ENCODE measurements at places on chromosomes 6 and 20. TPM values are rescaled to one million over a fixed set of nuclear protein-coding genes. Genes with fewer than 3 reads are reported as not detected.

The TRMT6 gene
- total RNA-seq, result 38.5 TPM

GRCh38 chr6:104789770-104790190, 69.9 kb downstream of the HACE1 start:
- no peak for DNase-seq

- no peak for DNase-seq
Observed at GRCh38 chr6:20861481-20861880, 327.2 kb downstream of the CDKAL1 start.

- no peak for DNase-seq
Observed at GRCh38 chr6:39188571-39188970, 40.7 kb downstream of the KCNK5 start.

DNA sequence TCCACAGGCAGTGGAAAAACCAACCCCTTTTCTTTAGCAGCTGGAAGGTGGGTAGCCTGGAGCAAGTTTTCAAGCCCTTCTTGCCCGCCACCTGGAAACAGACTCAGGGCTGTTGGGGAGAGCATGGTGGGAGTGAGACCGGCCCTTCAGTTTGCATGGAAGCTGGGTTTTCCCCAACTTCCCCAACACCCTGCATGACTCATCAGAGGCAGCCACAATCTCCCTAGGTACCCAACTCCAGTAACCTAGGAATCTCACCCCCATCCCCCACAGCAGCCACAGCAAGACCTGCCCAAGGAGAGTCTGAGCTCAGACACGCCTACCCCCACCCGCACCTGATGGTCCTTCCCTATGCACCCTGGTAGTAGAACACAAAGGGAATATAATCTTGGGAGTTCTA, 86.3 kb upstream of the IRAK1BP1 start:
- no peak for DNase-seq

DNA sequence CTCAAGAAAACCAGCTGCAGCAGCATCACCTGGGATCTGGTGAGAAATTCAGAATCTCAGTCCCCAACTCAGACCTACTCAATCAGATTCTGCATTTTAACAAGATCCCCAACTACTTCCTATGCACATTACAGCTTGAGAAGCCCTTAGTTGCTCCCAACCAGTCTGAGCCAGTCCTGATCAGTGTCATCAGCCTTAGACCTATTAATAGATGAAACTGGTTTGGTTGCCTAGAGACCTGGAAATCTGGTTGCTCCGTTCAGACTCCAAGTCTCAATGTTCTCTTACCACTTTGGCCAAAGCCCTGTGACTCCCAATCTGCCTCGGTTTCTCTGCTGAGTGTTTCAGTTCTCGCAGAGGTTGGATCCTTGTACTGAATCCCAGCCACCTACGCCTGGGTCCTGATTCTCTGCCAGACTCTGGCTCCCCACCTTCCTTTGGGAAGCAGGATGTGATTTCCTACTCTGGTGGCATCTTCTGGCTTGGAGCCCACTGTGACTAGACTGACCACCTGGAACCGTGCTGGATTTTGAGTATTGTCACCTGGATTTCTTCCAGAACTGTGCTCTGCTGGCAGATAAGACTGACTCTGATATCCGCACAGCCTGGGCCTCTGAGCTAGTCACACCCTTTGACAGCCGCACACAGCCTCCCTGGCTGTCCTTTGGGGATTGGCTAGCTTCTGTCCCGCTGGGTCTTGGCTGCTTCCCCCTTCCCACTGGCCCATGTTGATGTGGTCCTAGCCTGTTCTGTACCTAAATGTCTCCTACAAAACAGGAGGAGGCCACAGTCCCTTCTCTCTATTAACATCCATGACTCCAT, 20.3 kb upstream of the ATXN1 start:
- DNase-seq, result no peak

DNA sequence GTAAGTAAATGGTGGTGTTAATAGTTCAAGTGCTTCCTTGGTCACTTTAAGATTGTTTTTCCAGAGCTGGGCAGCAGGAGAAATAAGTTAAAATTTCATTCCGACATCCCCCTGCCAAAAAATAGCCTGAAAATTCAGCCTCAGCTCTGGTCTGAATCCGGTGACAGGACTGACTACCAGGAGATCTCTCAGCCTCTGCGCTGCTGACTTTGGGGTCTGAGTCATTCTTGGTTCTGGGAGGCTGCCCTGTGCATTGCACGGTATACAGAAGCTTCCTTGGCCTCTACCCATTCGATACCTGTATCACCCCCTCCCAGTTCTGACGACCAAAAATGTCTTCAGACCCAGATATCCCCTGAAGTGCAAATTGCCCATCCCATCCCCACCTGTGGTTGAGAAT, 36.3 kb upstream of the TFAP2C start:
- no peak for DNase-seq

DNA sequence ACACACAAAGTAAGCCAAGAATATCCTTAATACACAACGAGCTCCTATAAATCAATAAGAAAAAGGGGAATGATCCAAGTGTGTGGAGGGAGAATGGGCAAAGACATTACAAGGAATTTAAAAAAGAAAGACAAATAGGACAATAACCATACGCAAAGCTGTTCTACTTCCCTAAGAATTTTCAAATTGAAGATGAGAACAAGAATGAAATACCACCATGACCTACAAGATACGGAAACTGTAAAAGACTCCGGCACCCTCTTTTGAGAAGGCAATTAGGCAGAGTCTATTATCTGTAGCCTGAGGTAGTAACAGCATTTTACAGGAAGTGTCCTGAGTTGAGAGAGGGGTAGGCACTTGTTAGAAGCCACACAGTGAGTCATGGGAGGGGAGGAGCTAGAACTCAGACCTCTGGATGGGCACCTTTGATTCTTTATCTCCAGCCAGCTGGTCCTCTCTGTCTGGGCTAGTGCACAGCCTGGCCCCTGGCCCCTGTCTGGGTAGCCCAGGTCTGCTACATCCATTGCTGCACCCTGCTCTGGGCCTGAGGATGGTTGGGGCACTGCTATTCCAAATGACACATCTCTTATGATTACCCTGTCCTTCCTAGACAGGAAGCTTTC, 15.3 kb downstream of the RSPO4 start:
- no peak for DNase-seq

- no peak for DNase-seq
Observed at GRCh38 chr6:168248148-168248620, 71.4 kb downstream of the DACT2 start.

DNA sequence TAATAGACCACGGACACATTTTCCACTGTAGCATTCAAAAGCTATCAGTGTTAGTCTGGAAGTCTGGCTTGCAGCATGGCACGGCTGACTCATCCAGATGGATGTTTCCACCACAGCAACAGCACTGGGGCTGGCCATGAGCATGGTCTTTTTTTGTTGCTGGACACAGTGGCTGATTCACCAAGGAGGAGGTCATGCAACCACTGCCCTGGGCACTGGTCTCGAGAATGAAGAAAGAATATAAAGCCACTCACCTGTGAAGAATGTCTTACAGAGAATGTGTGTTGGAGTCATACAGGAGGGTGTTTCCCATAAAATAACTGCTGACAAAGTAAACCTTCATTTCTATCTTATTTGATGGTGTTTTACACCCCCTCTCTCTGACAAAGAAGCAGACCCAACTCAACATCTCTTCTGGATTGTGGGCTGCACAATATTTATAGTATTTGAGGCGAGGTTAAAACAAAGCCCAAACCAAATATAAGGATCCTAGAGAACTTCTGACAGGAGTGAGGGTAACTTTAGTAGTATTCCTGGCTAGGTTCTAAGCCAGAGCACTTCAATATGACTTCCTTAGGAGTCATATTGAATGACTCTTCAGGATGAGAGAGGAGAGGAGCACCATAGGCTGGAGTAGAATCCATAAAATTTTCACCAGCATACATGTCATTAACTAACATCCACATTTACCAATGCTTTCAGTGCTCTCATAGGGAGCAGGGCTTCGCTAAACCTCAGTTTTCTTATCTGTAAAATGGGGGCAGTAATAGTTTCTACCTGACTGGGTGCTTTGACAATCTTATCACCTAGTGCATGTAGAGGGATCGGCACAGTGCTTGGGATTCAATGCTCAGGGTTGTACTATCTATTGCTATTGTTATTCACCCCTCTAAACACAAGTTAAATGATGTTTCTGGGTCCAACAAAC, 121.4 kb downstream of the KIF13A start:
- no peak for DNase-seq

DNA sequence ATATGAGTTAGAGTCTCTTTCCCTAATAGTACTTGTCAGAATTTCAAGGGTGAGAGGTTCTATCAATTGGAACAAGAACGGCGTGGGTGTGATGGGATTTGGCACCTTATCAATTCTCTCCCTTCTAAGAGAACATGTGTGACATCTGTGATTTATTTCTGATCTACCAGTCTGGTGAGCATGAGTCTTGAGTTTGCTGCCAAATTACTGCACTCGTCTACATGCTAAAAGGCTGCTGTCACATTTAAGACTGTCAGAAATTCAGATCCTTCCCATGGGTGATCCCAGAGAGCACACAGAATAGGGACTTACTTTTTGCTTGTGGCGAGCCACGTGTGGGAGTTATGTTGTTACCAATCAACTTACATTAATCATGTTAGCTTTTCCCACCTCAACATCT, 370.2 kb upstream of the SASH1 start:
- DNase-seq, result no peak

GRCh38 chr20:60362531-60362930, 404.3 kb downstream of the CDH26 start:
- DNase-seq, result no peak

GRCh38 chr6:69953491-69953890, 87.1 kb downstream of the COL19A1 start:
- no peak for DNase-seq

Measured in CD8-positive, alpha-beta memory T cell (primary cell).